Hematopoietic multipotent progenitor cell treated with erythropoietin and hydrocortisone succinate and interleukin-3 and kit ligand, for 8 days (in vitro differentiated cells): ENCODE measurements at places on chromosomes 12 and 14.

DNA sequence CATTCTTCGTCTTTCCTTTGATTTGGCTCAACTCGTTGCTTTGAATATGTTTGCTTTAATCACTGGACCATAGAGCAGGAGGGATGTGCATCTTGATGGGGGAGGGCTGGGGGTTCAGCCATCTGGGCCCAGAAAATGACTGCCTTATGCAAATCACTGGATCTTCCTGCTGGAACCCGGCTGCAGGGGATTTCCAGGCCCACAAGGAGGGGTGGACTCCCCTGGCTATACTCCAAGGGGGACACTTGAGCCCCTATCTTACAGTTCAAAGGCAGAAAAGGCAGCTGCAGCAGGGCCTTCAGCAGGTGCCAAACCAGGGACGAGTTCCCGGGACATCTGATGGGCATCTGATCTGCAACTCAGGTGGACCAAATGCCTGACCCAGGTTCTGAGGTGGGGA, 122.5 kb downstream of the DICER1 start:
- no peak for DNase-seq

GRCh38 chr14:79614448-79614847, 596.9 kb downstream of the DIO2 start:
- DNase-seq, result no peak

- DNase-seq, result no peak
These were observed 17.0 kb downstream of the FGD6 start for GRCh38 chr12:95200128-95200894.

GRCh38 chr12:57175428-57176138, 28.2 kb upstream of the LRP1-AS start:
- peak; percentile 70 for DNase-seq

DNA sequence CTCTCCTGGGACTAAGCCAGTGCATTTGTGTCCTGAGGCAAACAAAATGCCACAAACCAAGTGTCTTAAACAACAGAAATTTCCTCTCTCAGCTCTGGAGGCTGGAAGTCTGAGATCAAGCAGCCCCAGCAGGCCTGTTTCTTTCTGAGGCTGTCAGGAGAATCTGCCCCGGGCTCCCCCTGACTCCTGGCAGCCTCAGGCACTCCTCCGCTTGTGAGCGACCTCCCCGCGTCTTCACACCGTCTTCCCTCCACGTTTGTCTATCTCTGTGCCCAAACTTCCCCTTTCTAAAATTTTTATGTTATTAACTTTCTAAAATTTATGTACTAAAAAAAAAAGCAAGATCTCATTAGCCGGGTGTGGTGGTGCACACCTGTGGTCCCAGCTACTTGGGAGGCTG, 59.7 kb downstream of the RIMBP2 start:
- DNase-seq, result no peak

- no peak for DNase-seq
These were observed 468.1 kb upstream of the NOVA1 start for GRCh38 chr14:27065886-27066285.

- no peak for DNase-seq
These were observed 11.5 kb downstream of the PTGER2 start for GRCh38 chr14:52325630-52326029.

GRCh38 chr14:74843653-74844052, 32.3 kb downstream of the PROX2 start:
- no peak for DNase-seq

- DNase-seq, result no peak
These were observed 1483.6 kb upstream of the SEL1L start for GRCh38 chr14:83017296-83017695.

DNA sequence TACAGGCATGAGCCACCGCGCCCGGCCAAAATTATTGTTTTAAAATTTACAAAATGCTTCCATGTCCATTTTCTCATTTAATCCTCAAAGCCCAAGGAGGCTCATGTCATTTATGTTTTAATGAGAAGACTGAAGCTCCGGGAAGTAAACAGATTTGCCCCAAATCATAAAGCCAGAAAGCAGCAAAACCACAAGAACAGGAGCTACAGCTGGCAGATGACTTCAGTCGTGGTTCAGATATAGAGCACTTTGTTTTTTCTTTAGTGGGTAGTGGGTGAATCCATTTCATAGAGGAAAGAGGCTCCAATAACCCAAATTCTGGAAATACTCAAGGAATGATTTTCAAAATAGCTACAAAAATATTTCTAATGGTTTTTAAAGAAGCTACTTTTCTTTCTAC, 45.4 kb upstream of the VPS33A start:
- DNase-seq, result no peak

GRCh38 chr14:95253039-95253630, 66.6 kb downstream of the CLMN start:
- no peak for DNase-seq

GRCh38 chr12:73225941-73226340, 953.8 kb downstream of the TRHDE start:
- no peak for DNase-seq

DNA sequence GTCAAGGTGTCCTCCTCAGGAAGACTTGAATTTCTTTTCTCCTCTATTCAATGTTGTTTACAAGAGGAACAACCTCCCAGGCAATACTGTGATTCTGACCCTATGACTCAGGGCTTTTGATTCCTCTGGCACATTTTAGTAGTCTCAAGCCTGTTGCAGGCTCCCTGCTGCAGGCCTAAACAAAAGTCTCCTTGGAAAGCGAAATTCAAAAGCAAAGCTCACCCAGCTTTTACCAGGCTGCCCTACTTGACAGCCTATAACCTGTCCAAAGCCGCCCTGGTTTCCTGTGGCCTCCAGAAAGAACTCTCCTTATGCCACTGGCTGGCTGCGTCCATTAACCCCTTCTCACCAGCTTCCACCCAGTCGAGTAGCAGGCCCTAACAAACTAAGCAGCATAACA, 11.6 kb downstream of the FGD6 start:
- no peak for DNase-seq

- peak; percentile 68 for DNase-seq
These were observed 2.1 kb upstream of the CCT2 start for GRCh38 chr12:69583203-69583602.

GRCh38 chr14:68794130-68794850, 1.4 kb upstream of the ZFP36L1 start:
- DNase-seq, result peak; percentile 75
